ENCODE measurements at places on chromosomes 5 and 9.

GRCh38 chr9:134210511-134210907 lies 46.1 kb upstream of the RNU6ATAC start:
- DNase-seq, result no peak

DNA sequence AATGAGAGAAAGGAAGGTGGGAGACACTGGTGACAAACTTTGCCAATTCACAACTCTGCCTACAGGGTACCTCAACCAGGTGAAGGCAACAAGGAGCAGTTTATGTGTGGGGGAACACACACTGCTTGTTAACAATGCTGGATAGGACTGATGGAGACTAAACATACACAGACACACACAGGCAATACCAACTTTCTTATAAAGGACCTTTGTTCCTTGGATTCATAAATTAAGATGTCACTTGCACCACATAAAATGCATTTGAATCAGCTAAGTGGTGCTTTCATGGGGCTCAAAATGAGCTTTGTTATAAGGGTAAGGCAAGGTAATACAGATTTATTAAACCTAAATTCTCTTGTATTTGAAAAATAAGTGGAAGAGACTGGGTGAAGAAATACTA lies 4.0 kb downstream of the TSTD2 start:
- DNase-seq, result no peak

DNA sequence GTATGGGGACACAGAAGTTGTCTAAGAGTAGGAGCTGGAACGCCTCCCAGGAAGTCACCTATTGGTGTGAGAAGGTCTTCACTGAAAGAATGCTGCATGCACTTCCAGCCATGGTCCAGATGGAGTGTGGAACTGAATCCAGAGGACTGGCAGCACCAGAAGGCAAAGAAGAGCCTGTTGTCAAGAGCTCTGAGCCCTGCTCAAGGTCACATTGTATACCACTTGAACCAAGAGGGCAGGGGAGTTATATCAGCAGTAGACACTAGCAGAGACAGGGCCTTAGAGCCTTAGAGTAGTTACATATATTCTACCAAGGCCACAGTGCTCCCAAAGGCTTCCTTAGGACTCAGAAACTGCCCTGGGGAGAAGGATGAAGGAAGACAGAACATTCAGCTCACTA lies 130.8 kb upstream of the POC5 start:
- DNase-seq, result no peak

GRCh38 chr5:110463106-110463505 lies 263.4 kb downstream of the TMEM232 start:
- DNase-seq, result no peak

DNA sequence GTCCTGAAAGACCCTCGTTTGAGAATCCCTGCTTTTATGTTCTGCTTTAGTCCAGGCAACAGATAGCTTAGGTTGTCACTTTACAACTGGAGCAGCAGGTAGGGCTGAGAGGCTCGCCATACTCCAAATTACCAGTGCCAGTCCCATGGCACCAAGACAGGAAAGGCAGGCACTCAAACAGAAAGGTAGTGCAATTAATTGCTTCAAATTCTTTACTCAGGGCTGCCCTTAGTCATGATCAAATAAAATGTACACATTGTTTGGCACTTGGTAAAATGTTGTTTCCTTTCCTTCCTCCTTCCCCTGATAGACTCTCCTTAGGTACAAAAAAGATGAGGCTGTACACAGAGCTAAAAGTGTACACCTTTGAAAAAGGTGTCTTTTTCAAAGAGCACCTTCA lies 115.8 kb upstream of the CCDC152 start:
- DNase-seq, result no peak

GRCh38 chr5:120967366-120967765 lies 503.3 kb downstream of the PRR16 start:
- no peak for DNase-seq

DNA sequence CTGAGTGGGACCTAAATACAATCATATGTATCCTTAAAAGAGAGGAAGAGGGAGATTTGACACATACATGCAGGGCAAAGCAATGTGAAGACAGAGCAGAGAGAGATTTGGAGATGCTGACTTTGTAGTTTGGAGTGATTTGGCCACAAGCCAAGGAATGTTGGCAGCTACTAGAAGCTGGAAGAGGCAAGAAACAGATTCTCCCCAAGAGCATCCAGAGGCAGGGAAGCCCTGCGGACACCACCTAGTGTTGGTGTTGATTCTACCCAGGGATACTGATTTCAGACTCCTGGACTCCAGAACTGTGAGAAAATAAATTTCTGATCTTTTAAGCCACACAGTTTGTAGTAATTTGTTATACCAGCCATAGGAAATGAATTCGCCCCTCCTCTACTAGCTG lies 64.9 kb upstream of the OSMR start:
- DNase-seq, result no peak
